ENCODE measurements at places on chromosomes 12 and 14.

GRCh38 chr12:108511633-108512540 lies 3.2 kb upstream of the FICD start:
- no peaks in the 10 kb centered on the region for H3K36me3 ChIP-seq
- no peaks in the 10 kb centered on the region for H3K27me3 ChIP-seq
- H3K4me1 ChIP-seq: peaks cover 3% of the 10 kb centered on the region
- H3K4me3 ChIP-seq: no peak overlapping the region

- H3K36me3 ChIP-seq: no peaks in the 10 kb centered on the region
- no peaks in the 10 kb centered on the region for H3K27me3 ChIP-seq
- no peak overlapping the region for H3K4me3 ChIP-seq
- no peak for DNase-seq
- no peaks in the 10 kb centered on the region for H3K4me1 ChIP-seq
- no peak overlapping the region for H3K27ac ChIP-seq
These were observed 494.9 kb upstream of the ATP2B1 start for GRCh38 chr12:90203556-90203955.

DNA sequence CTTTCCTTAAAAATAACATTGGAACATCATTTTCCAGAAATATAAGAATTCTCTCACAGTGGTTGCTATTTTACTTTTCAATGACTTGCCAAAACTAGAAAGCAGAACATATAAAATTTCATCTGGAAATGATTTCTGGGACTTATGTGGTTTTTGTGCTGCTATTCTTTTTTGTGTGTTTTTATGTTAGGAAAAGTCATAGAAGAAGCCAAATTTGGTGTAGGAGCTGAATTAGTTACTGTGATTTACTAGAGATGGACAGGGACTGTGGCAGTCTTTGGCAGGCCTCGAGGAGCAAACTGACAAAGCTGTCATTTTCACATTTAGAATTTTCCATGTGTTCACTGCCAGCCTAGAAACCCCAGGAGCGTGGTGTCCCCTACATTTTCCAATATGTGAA lies 38.3 kb upstream of the LDHB start:
- no peak for DNase-seq
- H3K4me1 ChIP-seq: no peaks in the 10 kb centered on the region
- H3K27ac ChIP-seq: no peak overlapping the region
- no peaks in the 10 kb centered on the region for H3K27me3 ChIP-seq
- no peak overlapping the region for H3K4me3 ChIP-seq

GRCh38 chr12:11650286-11651281 lies 1.1 kb downstream of the ETV6 start:
- DNase-seq: peak; percentile 45
- H3K27me3 ChIP-seq: no peaks in the 10 kb centered on the region
- peak overlapping the region; percentile 98 for H3K27ac ChIP-seq
- peak overlapping the region; percentile 99 for H3K4me3 ChIP-seq

DNA sequence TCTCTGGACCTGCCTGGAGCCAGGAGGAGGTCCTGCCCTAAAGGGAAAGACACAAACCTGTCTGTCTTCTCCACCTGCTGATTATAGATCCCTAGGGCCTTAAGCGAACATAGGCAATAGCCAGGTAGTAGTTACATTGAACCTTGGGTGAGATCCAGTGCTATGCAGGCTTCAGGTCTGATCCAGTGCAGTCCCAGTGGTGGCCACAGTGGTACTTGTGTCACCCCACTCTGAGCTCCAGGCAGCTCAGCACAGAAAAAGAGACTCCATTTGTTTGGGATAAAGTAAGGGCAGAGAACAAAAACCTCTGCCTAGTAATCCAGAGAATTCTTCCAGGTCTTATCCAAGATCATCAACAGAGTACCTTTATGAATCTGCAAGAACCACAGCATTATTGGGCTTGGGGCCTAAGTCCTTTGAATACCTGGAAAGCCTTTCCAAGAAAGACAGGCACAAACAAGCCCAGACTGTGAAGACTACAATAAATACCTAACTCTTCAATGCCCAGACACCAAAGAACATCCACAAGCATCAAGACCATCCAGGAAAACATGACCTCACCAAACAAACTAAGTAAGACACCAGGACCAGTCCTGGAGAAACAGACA lies 60.4 kb upstream of the KTN1 start:
- H3K4me1 ChIP-seq: no peaks in the 10 kb centered on the region
- H3K36me3 ChIP-seq: no peaks in the 10 kb centered on the region
- no peak overlapping the region for H3K4me3 ChIP-seq
- H3K27ac ChIP-seq: no peak overlapping the region
- no peaks in the 10 kb centered on the region for H3K27me3 ChIP-seq

- no peak overlapping the region for H3K4me3 ChIP-seq
- H3K27ac ChIP-seq: no peak overlapping the region
- no peaks in the 10 kb centered on the region for H3K36me3 ChIP-seq
- H3K4me1 ChIP-seq: no peaks in the 10 kb centered on the region
- DNase-seq: no peak
These were observed 304.7 kb downstream of the ADGRD1 start for GRCh38 chr12:131258398-131258797.

- H3K36me3 ChIP-seq: no peaks in the 10 kb centered on the region
- H3K4me3 ChIP-seq: no peak overlapping the region
These were observed 193.7 kb upstream of the FRMD6 start for GRCh38 chr14:51457843-51458562.

GRCh38 chr12:2925322-2925995 lies 33.7 kb upstream of the TEAD4 start:
- no peak overlapping the region for H3K27ac ChIP-seq
- H3K27me3 ChIP-seq: no peaks in the 10 kb centered on the region
- no peak overlapping the region for H3K4me3 ChIP-seq
- no peak for DNase-seq

GRCh38 chr12:21223930-21224329 lies 92.9 kb downstream of the SLCO1B1 start:
- H3K4me1 ChIP-seq: no peaks in the 10 kb centered on the region
- no peak overlapping the region for H3K27ac ChIP-seq
- no peaks in the 10 kb centered on the region for H3K36me3 ChIP-seq
- no peak overlapping the region for H3K4me3 ChIP-seq

- H3K4me1 ChIP-seq: peaks cover 18% of the 10 kb centered on the region
- H3K27me3 ChIP-seq: no peaks in the 10 kb centered on the region
- no peak within 1 kb of the TSS for H3K27ac ChIP-seq
- H3K4me3 ChIP-seq: no peak within 1 kb of the TSS
- no peak for DNase-seq
- no peaks in the 10 kb centered on the region for H3K36me3 ChIP-seq
These were observed at the start of gene CEBPE for GRCh38 chr14:23118506-23119362. Gene CEBPE, minus strand, starts transcription at chr14:23119255. Its CDS starts 164 bp downstream, at chr14:23119091.

GRCh38 chr14:94330432-94330831 lies 7.3 kb upstream of the SERPINA6 start:
- no peaks in the 10 kb centered on the region for H3K27me3 ChIP-seq
- H3K4me1 ChIP-seq: no peaks in the 10 kb centered on the region
- DNase-seq: no peak
- no peak overlapping the region for H3K27ac ChIP-seq
- no peak overlapping the region for H3K4me3 ChIP-seq
- H3K36me3 ChIP-seq: no peaks in the 10 kb centered on the region

GRCh38 chr12:268483-268840 lies 5.8 kb upstream of the SLC6A13 start:
- no peaks in the 10 kb centered on the region for H3K27me3 ChIP-seq
- no peaks in the 10 kb centered on the region for H3K36me3 ChIP-seq
- no peak for DNase-seq
- H3K27ac ChIP-seq: peak overlapping the region; percentile 76

GRCh38 chr12:9701380-9702154 lies 31.3 kb downstream of the CLECL1 start:
- H3K4me3 ChIP-seq: no peak overlapping the region
- H3K36me3 ChIP-seq: no peaks in the 10 kb centered on the region
- no peak overlapping the region for H3K27ac ChIP-seq
- no peak for DNase-seq

DNA sequence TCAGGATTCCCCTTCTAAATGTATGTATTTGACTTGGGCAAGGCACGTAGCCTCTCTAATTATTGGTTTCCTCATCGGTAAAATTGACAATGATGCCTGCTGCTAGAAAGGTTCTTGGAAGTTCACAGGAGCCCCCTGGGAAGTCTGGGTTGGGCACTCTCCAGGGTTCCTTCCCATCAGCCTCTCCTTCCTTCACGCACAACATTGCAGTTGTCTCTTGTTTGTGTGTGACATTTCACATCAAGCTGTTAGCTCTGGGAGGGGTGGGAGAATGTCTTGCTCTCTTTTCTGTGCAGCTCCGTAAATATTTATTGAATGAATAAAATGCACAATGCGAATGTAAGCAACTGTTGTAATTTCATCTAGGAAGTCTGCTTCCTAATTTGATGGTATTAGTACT lies 153.2 kb upstream of the PRICKLE1 start:
- H3K4me3 ChIP-seq: no peak overlapping the region
- H3K27me3 ChIP-seq: no peaks in the 10 kb centered on the region
- H3K4me1 ChIP-seq: peaks cover 16% of the 10 kb centered on the region
- no peak overlapping the region for H3K27ac ChIP-seq
- DNase-seq: no peak
- no peaks in the 10 kb centered on the region for H3K36me3 ChIP-seq

- no peaks in the 10 kb centered on the region for H3K27me3 ChIP-seq
- no peak overlapping the region for H3K27ac ChIP-seq
- peaks cover 17% of the 10 kb centered on the region for H3K4me1 ChIP-seq
- no peaks in the 10 kb centered on the region for H3K36me3 ChIP-seq
- no peak for DNase-seq
These were observed 146.4 kb upstream of the ARHGAP5 start for GRCh38 chr14:31930493-31931240.

- H3K27ac ChIP-seq: no peak overlapping the region
- H3K4me1 ChIP-seq: no peaks in the 10 kb centered on the region
- H3K36me3 ChIP-seq: no peaks in the 10 kb centered on the region
- H3K27me3 ChIP-seq: no peaks in the 10 kb centered on the region
- no peak for DNase-seq
These were observed 52.2 kb upstream of the CRACR2A start for GRCh38 chr12:3805077-3805476.

- H3K36me3 ChIP-seq: no peaks in the 10 kb centered on the region
- H3K27ac ChIP-seq: no peak overlapping the region
- no peaks in the 10 kb centered on the region for H3K4me1 ChIP-seq
- H3K4me3 ChIP-seq: no peak overlapping the region
- no peak for DNase-seq
- H3K27me3 ChIP-seq: peaks cover 7% of the 10 kb centered on the region
These were observed 174.1 kb upstream of the PRMT8 start for GRCh38 chr12:3316776-3317480.

Measured in cardiac muscle cell (in vitro differentiated cells and primary cell).